Heart right ventricle (tissue), 16 donors: ENCODE measurements at places on chromosomes 5 and 9.

DNA sequence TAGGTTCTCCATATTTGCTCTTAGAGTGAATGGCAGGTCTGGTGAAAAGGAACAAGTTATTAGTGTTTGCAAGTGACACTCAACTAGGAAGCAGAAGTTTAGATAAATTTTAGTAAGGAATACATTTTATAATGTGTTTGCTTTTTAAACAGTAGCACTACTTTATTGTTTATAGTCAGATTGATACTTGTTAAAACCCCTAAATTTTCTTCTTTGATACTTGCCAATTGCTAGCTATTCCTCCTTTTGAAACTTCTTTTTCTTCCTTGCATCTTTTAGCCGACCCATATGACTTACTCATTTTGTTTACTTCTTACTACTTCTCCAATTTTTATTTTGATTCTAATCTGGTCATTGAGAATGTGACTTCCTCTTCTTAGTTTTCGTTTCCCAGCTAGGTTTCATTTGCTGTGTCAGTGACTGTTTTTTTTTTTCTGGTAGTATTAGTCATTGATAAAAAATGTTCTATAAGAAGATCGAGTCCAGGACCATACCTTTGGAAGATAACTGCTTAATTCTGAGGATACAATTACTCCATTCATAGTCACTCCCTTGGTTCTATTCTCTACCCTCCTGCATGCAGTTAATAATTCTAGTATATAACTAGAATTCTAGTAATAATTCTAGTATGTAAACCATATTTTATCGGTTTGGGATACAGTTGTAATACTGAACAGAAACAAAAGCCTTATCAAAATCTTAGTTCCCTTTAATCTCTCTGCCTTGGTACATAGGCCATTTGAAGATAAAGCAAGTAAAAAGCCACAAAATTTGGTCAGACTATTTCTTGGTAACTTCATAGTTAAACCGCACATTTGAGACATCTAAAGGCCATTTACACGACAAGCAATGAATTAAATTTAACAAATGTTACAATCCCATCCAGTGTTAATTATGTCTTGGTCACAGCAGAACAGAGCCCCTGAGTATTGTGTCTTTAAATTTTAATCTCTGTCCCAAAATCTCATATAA, 2.8 kb upstream of the RICTOR start:
- no peak for DNase-seq

DNA sequence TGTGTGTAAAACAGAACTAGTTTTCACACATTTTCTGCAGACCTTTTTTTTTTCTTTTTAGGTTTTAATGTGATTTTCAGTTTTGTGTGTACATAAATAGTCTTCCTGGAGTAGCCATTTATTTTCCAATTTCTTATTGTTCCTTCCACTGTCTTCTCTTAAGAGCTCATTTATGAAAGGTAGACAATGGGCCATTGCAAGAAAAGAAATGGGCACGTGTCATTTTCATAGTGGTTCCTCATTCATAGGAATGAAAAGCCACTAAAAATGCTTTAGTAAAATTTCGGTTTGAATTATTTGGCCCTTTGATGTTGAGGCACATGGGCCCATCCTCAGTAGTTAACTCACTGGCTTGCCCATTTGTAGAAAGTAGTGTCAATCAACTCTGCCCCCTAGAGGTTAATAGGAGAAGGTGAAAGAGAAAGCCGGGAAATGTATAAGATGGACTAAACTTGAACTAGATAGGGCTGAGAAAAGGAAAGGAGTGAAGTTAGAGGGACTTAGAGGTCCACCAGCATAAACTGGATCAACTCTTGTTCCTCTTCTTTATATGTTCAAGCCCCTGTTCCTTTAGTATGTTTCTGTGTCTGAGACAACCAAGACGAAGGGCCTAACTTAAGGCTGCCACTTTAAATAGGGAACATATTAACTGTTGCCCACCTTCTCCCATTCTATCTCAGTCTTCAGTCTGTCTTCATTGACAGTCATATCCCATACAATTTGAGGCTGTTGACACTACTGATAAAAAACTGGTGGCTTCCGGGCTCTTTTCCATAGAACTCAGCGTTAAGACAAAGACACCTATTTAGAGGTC, 72.6 kb downstream of the SMARCA2 start:
- no peak for DNase-seq

DNA sequence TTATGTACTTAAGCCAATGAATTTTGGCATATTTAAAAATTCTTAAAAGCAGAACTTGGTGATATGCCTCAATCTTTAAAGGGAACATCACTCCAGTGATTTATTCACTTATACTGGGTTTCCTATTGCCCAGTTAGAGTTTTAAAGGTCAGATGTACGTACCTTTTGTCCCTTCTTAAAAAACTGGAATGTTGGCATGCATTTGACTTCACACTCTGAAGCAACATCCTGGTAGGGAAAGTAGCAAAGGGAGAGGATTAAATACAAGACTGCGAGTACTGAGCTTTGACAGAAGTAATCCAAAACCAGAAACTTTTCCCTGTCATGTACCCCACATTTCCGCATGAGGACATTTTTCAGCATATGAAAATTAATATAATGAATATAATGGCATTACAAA, 11.7 kb downstream of the TXN start:
- DNase-seq, result no peak

GRCh38 chr5:120083851-120084542, 380.1 kb upstream of the PRR16 start:
- no peak for DNase-seq

DNA sequence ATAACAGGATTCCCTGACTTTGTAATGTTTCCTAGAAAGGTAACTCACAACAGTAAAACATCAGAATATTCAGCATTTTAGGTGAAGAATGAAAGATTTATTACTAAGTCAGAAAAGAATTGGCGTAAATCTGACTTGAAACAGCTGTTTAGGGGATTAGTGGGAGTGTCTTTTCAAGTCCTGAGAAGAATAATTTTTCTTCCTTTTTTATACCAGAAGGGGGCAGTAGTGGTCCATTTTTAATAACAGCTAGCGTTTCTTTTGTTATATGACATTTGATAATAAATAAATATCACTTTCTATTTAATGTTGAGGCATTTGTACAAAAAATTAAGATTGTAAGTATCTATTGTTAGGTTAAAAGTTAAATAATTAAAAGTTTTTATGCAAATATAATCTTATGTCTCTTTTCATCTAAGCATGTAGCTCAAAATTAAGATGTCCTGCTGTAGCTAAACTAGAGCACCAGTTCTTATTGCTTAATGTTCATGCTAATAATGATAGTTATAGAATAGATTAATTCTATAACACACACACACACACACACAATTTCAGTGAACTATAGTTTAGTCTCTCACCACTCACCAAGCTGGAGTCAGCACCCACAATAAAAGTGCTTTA, 258.7 kb upstream of the ARRDC3 start:
- no peak for DNase-seq

GRCh38 chr5:72353046-72353445, 32.9 kb downstream of the PTCD2 start:
- no peak for DNase-seq

GRCh38 chr5:95801532-95801931, 21.0 kb downstream of the GLRX start:
- DNase-seq, result no peak

DNA sequence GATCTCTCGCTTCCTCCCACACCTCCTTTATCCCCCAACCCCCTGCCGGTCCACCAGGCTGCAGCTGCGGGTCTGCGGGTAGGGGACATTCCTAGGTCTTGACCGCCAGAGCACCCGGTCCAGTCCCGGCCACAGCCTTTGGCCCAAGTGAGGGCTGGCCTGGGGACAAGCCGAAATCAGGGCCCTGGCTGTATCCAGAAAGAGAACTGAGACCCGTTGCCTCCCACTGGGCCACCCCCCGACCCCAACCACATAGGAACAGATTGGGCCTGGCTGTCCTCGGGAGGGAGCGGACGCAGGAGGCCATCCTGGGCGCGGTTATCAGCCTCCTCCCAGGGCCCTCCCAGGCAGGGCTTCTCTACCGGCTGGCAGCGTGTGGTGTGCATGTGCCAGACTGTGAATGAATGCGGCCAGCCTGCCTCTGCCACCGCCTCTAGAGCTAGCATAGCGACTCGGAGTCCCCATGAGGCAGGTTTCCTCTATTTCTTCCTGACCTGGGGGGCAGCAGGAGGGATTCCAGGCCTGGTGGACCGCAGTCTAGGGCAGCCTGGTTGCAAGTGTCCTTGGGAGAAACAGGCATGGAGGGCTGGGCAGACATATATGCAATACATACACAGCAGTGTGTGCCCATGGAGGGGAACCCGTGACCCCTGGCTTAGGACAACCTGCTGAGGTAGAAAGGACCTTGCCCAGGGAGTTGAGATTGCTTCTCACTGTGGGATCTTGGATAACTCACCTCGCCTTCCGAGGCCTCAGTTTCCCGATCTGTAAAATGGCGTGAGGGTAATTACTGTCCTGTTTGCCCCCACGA, 1.2 kb downstream of the N4BP3 start:
- DNase-seq, result no peak

DNA sequence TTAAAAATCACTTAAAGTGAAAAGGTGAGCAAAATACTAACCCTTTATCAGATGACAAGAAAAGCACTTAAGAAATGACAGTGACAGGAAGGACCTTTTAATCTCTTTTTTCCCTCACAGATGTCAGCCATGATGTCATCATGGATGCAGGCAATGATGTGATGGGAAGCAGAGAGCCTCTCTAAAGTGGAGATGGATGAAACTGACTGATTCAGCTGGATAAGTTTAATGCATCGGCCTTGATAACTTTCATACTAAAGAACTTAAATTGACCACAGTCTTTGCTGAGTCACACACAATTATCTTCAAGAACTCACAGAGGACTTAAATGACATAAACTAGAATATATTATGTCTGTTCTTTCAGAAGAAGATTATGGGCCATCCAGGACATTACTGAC, 153.2 kb upstream of the FGF10 start:
- DNase-seq, result no peak
